Endothelial cell of umbilical vein (primary cell): ENCODE measurements at places on chromosomes 2 and 18. TPM values are rescaled to one million over a fixed set of nuclear protein-coding genes. Genes with fewer than 3 reads are reported as not detected.

SH3RF3 gene
- 9.4 and 14.7 TPM in 2 replicates for total RNA-seq

TUBA4B gene
- not detected in 2 replicates for total RNA-seq

FAM110C gene
- not detected in 2 replicates for total RNA-seq

ABCB11 gene
- total RNA-seq: 0.44 and 0.58 TPM in 2 replicates

AGXT gene
- total RNA-seq: not detected in 2 replicates

DNA sequence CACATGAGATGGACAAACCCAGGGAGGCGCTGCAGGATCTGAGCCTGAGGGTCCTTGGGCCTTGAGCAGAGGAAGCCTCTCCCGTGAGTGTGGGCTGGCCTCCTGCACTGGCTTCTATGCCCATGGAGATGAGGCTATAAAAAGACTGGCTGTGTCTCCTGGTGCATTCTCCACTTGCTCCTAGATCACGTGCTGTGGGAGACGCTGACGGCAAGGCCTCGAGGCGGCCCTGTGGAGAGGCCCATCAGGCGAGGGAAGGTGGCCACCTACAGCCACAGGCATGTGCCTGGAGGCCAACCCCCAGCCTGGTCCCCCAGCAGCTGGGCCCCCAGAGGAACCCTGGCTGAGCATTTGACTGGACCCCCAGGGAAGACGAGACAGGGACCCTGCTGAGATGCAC, 198.9 kb downstream of the TWIST2 start:
- DNase-seq: no peak

GRCh38 chr18:2905854-2906703, 59.3 kb downstream of the EMILIN2 start:
- DNase-seq: peak; percentile 46

DNA sequence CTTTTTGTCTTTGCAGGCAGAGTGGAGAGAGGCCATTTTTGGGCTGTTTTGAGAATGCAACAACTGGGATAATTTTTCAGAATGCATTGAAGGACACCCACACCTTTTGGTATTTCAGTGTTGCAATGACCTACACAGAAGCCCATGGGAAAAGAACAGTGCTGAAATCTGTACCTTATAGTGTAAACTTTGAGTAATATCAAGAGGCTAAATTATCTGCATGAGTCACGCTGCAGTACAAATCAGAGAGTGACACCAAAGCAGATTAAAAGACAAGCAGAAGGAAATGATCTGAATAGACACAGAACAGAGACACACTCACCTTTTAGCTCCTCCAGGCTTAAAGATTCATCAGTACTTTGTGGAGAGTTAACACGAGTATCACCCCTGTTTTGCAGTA, 265.3 kb downstream of the PAX3 start:
- DNase-seq: no peak

GRCh38 chr2:218962859-218963492, 3.5 kb downstream of the CDK5R2 start:
- DNase-seq: no peak

DNA sequence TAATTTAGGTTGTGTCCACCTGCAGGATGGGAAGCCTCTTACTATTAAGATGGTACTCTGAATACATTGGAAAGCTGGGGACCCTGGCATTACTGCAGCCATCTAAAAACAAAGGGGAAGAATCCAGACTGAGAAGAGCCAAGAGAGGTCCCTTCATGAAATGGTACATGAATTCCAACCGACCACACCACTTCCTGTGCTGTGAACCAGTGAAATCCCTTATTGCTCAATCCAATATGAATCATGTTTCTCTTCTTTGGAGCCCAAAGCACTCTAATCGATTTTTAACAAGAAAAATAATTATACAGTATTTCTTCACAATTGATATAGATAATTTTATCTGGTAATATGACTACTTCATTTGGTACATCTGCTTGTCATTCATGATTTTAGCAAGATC, 479.7 kb upstream of the RAB6C start:
- DNase-seq: no peak

- DNase-seq: no peak
Measured at GRCh38 chr18:14174706-14175085, 42.5 kb upstream of the ZNF519 start.

DNA sequence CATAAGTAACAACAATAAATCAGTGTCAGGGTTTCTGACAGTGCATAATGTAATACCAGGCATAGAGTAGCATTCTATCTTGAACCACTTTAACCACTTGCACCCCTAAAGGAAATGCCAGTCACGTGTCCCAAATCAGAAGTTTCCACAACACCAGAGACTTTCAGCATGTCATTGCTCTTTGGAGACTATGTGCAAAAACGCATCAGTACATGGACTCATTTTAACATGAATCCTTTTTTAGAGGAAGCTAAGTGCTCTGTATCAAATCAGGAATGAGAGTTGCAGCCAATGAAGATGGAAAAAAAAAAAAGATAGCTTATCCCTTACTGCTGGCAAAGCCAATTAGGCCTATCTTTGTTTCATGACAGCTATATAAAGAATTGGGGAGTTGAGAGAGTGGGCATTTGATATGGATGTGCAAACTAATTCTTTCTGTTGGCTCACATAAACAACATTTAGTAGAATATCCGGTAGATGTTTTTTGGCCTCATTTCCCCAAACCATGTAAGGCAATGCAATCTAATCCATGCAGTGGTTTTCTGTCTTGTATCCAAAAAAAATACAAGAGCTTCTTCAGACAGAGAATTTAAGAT, 353.1 kb downstream of the IRS1 start:
- no peak for DNase-seq

- no peak for DNase-seq
Measured at GRCh38 chr2:215361211-215361875, 49.5 kb downstream of the ATIC start.

DNA sequence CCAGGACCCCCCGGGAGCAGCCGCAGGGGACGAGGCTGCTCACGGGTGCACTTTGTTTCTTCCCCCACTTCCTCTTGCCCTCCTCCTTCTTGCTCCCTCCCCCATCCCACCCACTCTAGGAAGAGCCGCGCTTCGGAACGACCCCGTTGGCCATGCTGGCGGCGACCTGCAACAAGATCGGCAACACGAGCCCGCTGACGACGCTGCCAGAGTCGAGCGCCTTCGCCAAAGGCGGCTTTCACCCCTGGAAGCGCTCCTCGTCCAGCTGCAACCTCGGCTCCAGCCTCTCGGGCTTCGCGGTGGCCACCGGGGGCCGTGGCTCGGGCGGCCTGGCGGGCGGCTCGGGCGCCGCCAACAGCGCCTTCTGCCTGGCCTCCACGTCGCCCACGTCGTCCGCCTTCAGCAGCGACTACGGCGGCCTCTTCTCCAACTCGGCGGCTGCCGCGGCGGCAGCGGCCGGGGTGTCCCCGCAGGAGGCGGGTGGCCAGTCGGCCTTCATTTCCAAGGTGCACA, 1.3 kb downstream of the SP9 start:
- peak; percentile 25 for DNase-seq

GRCh38 chr18:34031810-34032209, 192.9 kb downstream of the NOL4 start:
- no peak for DNase-seq

- peak; percentile 65 for DNase-seq
Measured at GRCh38 chr2:156430980-156431358, 5.2 kb upstream of the GPD2 start.

GRCh38 chr2:219912491-219912921, 285.1 kb downstream of the SLC4A3 start:
- DNase-seq: no peak

DNA sequence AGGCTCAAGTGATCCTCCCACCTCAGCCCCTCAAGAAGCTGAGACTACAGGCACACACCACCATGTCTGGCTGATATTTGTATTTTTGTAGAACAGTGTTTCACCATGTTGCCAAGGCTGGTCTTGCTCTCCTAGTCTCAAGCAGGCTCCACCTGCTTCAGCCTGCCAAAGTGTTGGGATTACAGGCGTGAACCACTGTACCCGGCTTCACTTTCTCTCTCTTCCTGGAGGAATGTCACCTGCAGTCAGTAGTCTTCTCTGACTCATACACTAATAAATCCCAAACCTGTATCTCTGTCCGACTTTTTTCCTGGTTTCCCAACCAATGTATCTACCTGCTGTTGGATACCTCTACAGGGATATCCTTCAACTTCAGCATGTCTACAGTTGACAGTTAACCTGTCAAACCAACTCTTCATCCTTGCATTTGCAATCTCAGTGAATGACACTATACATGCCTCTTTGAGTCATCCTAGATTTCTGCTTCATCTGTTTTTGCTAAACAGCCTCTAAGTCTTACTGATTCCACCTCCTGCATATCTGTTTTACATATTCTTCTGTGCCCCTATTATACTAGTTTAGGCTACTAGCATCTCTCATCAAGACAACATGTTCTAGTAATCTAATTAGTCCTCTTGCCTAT, 54.5 kb downstream of the RBBP8 start:
- DNase-seq: no peak

DNA sequence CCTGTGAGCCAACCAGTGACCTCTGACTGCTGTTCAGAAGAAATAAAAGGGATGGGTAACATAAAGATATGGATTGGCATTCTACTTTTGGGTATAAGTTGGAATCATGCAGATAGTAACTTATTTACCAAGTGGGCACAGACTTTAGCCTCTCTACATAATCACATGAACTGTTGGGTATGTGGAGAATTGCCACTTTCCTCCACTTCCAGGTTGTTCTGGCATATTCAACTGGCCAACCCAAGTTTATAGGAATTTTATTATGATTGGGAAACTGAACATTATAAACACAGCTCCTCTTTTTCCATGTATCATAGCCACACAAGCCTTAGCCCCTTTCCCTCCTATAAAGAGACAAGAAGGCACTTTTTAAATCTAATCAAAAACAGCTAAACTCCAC, 179.3 kb downstream of the RNF152 start:
- DNase-seq: no peak

DNA sequence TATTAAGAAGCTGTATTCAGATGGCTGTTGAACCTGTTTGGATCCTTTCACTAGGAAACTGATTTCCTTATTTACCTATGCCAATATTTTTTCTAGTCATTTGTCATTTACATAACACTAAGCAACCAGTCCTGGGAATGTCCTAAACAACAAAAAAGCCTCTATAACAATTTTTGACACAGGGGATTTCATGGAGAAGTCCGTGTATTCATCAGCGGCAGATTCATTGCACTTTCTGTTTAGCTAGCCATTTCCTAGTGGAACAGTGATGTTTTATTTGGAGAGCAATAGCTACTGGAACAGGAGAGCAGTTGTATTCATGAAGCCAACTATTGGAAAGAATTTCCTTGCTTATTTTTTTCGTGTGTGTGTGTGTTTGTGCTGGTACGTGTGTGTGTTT, 604.3 kb upstream of the POU3F3 start:
- no peak for DNase-seq

DNA sequence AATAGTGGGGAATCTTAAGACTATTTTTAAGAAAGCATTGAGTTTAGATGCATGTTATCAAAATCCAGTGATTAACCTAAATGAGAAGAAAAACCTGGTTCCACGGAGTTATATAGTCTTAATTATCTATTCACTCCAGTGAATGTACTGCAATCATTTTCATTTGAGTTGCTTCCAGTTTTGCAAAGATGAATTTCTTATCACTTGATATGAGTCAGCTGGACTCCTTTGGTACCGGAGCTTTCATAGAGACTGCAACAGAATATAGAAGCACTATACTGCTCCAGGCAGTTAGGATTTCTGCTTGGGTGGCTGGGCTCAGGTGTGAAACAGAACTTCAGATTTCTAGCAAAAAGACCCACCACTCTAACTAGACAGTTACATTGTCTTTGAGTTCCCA, 92.2 kb upstream of the NFU1 start:
- no peak for DNase-seq

DNA sequence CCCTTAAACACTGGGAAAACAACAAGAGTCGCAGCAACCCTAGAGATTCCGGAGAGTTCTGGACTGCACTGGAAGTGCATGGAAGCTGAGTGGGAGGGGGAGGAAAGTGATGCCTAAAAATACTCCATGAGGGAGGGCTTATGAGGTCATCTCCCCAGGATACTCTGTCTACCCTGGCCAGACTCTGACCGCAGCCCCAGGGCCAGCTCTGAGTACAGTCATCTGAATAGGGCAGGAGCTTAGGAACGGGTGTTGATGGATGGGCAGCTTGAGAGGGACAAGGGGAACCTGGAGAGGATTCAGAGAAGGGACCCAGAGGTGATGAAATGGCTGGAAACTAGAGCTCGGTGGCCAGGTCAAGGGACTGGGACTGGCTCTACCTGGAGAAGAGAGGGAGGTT, 79.3 kb upstream of the IGFBP5 start:
- no peak for DNase-seq
